ENCODE measurements at places on chromosomes 6 and 20.
A peak's percentile ranks its signal among the peaks of the same experiment; 100 is the strongest.

GRCh38 chr6:128519931-128520435, 416 bp downstream of the PTPRK start:
- DNase-seq: no peak

- DNase-seq: no peak
These were observed 27.4 kb downstream of the PMEPA1 start for GRCh38 chr20:57682184-57683101.

DNA sequence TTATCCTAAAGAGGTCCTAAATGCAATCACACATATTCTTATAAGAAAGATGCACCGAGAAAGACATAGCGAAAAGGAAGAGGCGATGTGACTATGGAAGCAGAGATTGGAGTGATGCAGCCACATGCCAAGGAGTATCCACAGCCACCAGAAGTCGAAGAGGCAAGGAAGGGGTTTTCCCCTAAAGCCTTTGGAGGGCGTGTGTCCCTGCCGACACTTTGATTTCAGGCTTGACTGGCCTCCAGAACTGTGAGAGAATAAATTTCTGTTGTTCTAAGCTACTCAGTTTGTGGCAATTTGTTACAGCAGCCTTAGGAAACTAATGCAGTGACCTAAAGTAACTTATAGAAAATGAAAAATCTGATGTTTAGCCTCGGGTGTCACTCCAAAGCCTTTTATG, 179.5 kb upstream of the CITED2 start:
- no peak for DNase-seq

- no peak for DNase-seq
These were observed 105.0 kb downstream of the CD109 start for GRCh38 chr6:73800997-73801396.

- no peak for DNase-seq
These were observed 64.8 kb downstream of the CARMIL1 start for GRCh38 chr6:25343984-25344383.

DNA sequence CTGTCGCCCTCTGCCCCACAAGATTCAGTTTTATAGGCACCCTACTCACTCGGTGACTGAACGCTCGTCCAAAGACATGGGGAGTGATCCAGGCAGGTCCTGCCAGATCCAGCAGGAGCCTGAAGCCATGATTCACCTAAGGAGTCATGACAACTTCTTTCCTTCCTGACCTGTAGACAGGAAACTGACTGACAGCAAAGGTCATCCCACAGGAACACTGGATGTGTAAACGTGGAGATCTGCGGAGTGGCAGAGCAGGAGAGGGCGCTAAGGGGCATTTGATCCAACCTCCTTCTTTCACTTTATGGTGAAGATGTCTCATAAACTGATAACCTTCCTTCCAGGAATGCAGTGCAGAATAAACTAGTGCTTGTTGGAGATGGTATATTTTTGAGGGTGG, 192.2 kb downstream of the GJA10 start:
- DNase-seq: no peak

DNA sequence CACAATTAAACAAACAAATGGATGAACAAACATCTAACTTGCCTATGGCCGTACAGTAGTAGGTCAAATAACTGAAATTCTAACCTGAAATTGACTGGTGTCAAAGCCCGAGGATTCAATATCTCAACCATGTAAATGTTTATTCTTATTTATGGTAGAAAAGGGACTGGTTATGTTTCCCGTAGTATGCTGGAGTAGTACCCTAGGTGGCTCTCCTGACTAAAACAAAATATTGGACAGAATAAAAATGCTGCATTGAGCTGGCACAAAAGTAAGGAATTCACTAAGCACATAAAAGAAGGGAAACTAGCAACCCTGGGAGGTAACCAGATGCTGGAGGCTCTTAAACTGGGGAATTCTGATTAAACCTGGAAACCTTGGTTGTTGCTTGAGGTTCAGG, 117.1 kb upstream of the PREP start:
- DNase-seq: no peak

GRCh38 chr20:43748274-43748673, 21.5 kb upstream of the GTSF1L start:
- DNase-seq: no peak

- DNase-seq: no peak
These were observed 49.2 kb upstream of the CST5 start for GRCh38 chr20:23928788-23929187.

DNA sequence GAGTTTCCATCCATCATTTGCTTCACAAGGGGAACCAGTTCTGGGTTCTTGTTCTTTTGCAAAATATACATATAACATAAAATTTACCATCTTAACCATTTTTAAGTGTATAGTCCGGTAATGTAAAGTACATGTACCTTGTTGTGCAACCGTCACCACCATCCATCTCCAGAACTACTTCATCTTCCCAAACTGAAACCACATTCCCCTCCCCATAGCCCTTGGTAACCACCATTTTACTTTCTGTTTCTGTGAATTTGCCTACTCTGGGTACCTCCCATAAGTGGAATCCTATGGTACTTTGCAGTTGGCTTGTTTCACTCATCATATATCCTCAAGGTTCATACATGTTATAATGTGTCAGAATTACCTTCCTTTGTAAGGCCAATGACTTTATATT, 70.3 kb upstream of the DSP start:
- DNase-seq: no peak

DNA sequence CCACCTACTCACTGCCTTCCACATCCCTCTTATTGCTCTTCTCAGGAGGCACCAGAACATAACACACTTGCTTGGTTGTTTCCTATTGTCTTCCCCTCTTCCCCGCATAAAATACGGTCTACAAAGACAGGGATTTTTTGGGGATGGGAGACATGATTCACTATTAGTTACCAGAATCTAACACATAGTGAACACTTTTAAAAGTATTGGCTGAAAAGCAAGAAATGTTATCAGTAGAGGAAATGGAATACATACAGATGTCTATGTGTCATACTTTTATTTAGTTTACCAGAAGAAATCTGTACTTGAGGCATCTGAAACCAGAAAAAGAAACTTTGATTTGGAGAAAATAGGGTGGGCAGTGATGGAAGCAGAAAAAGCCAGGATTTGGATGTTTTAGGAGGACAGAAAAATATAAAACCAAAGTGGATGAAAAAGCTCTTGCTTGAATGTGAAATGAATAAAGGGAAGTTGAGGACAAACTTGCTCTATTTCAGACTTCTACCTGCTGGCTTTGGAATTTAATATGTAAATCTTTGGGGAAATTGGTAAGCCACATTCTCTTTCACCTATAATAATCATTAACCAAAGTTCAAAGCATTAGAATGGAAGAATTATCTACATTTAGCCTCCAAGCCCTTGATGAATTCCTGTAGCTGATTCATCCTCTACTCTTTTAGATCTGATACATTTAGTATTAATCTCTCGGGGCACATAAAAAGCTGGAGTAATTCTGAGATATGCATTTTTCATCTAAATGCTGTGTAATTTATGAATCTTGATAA, 82.6 kb downstream of the DOK5 start:
- DNase-seq: no peak

GRCh38 chr20:18571578-18571977, 4.3 kb downstream of the SMIM26 start:
- DNase-seq: no peak

GRCh38 chr6:165585060-165585459, 78.0 kb downstream of the PDE10A start:
- no peak for DNase-seq

DNA sequence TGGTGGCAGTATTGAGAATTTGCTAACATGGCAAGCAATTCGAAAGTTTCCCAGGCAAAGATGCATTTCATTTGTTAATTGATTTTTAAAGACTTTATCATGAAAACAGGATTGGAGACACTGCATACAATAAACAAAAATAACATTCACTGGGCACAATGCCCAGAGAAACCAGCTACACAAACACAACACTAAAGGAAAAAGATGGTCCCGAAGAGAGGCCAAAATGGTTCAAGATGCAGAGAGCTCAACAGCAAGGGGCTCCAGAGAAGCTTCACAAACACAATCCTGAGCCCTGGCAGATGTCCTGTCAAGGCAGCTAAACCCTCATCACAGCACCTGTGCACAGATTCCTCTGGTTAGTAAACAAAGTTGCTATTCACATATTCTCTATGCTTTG, 79.3 kb downstream of the INSM1 start:
- DNase-seq: no peak

DNA sequence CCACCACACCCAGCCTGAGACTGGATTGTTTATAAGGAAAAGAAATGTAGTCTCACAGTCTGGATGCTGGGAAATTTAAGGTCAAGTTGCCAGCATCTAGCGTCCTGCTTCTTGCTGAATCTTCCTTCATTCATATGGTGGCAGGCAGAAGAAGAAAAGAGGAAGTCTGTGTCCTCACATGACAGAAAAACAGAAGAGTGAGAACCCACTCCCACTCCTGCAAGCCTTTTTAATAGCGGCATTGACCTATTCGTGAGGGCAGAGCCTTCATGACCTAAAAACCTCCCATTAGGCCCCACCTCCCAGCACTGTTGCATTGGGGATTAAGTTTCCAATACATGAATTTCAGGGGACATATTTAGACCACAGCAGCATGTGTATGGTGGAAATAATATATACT, 160.8 kb upstream of the BMP2 start:
- no peak for DNase-seq

- no peak for DNase-seq
These were observed 1.1 kb upstream of the SLC22A7 start for GRCh38 chr6:43296780-43297497.

DNA sequence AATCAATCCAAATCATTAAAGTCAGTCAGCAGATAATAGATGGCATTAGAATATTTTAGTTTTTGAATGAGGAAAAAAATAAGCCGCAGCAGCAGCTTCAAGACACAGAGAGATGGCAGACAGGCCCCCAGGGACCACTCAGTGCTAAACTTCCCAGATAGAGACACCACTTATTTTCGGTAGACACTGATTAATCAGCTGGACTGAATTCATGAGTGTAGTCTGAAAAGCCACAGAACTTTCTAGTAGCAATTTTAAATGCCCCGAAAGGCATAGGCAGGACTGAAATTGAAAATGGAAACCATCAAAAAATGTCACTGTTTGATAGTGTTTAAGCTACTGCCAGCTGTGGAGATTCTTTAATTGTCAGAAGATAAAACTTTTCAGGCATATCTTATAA, 3.1 kb upstream of the CLDN20 start:
- DNase-seq: no peak

- DNase-seq: no peak
These were observed 59.5 kb downstream of the GNAS start for GRCh38 chr20:58911970-58912369.

- DNase-seq: no peak
These were observed 110.3 kb upstream of the BACH2 start for GRCh38 chr6:90406957-90407356.

DNA sequence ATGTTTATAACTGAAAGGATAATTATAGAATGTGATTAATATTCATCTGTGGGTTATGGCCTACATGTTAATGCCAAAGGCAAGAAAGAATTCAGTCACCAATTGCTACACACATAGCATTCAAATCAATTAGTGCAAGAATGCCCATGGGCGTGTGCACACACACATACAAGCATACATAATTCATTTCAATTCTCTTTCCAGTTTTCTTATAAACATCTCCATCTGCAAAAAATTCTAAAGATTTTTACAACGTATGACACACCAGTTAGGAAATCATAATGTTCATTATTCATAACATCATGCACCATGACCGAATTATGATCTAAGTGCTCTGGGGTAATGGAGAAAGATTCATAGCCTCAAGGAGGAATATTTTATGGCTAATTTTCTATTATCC, 111.0 kb upstream of the ADTRP start:
- no peak for DNase-seq

DNA sequence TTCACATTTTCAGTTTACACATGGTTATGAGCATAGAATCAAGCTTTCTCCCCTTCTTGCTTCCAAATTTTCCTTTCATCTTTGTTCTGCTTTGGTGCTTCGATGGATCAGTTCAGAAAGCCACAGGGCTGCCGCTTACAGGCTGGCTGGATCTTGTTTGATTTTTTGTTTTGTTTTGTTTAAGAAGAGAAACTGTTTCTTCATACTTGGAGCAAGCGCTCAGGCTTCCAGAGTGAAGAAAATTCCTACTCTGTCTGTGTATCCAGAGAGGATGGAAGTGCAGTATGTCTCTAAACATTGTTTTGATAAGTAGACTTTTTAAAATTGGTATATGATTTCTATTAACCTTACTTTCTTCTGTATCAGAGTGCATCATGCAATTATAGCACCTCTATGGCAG, 66.9 kb downstream of the ARID1B start:
- DNase-seq: no peak

- DNase-seq: peak; percentile 63
These were observed 539 bp downstream of the TMEM200A start for GRCh38 chr6:130366107-130367005.

DNA sequence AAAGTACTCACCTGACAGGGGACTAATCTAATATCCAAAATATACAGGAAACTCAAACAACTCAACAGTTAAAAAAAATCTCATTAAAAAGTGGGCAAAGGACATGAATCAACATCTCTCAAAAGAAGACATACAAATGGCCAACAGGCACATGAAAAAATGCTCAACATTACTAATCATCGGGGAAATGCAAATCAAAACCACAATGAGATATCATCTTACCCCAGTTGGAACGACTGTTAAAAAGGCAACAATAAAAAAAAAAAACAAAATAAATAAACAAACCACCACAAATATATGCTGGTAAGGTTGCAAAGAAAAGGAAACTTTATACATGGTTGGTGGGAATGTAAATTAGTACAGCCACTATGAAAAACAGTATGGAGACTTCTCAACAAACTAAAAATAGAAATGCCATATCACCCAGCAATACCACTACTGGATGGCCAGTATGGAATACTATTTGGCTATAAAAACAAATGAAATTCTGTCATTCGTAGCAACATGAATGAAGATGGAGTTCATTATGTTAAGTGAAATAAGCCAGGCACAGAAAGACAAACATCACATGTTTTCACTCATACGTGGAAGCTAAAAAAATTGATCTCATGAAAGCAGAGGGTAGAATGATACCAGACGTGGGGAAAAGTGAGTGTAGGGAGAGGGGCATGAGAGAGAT, 6.6 kb downstream of the SIRPB2 start:
- no peak for DNase-seq

- DNase-seq: no peak
These were observed 32.6 kb downstream of the BAK1 start for GRCh38 chr6:33547499-33547898.

DNA sequence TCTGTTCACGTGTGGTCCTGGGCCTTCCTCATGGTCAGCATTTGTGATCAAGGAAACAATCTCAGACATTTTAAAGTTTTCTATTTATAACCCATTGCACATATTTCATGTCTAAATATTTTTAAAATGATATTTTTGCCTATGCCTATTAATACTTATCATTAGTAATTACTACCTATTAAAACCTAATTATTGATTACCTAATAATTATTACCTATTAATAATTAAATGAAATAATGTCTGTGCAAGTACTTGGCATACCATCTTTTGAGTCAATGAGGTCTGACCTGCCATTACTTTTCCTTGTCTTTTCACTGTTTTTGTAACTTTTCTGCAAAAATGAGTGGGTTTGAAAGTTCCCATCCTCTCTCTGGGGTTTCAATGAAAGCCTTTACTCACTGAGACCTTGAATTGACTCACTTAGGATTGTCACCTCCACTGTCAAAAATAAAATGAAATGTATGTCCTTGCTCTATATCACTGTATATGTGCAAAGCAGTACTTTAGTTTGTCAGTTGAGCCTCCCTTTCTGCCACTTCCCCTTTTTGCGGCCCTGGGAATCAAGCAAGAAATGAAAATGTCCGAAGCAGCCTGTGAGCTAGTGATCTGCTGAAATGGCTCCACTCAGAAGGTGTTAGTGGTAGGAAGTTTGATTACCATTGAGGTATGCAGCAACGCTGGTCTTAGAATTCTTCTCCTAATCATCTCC, 87.8 kb downstream of the L3MBTL3 start:
- DNase-seq: no peak

All from H9 (cell line).